Caco-2 (cell line): ENCODE measurements at places on chromosomes 7 and 10.

- DNase-seq = no peak
Measured at GRCh38 chr10:87054373-87055295, 34.5 kb downstream of the FAM25A start.

- DNase-seq = no peak
Measured at GRCh38 chr10:72930276-72930675, 24.3 kb downstream of the PLA2G12B start.

DNA sequence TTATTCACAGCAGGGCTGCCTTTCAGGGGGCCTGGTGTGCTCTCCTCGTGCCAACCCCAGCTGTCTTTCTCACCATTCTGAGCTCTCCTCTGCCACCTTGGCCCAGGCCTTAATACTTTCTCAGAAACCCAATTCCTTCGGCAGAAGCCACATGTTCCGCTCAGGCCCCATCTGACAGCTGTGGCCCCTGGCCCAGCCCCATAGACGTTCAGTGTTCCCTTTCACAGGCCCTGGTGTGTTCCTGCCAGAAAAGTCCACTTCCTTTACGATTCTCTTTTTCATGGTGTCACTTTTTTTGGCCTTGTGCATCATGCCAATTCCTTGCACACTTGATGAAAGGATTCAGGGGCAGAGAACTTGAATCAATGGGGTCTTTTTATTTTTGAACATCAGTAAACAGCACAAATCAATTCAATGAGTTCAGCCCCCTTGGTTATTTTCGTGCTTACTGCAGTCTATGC lies 15.9 kb upstream of the GPNMB start:
- DNase-seq = no peak

- DNase-seq = no peak
Measured at GRCh38 chr7:151426441-151426903, 13.5 kb downstream of the CRYGN start.

GRCh38 chr7:95089414-95090315 lies 182.3 kb downstream of the PPP1R9A start:
- no peak for DNase-seq

DNA sequence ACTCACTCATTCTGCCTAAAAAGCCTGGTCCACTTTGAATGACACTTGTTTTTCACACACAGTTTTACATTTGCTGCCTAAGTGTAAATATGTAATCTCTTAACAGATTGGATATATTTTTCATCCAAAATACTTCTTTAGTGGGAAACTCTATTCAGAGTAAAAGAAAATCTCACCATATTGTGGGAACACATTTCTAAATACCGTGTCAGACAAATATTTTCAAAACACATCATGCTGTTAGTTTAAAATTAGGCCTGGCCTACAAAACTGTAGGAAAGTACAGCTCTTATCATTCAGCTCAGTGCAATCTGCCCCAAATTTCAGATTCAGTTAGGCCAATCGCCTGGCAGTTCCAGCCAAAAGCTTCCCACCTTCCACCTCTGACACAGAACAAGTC lies 849.8 kb downstream of the NXPH1 start:
- DNase-seq = no peak

DNA sequence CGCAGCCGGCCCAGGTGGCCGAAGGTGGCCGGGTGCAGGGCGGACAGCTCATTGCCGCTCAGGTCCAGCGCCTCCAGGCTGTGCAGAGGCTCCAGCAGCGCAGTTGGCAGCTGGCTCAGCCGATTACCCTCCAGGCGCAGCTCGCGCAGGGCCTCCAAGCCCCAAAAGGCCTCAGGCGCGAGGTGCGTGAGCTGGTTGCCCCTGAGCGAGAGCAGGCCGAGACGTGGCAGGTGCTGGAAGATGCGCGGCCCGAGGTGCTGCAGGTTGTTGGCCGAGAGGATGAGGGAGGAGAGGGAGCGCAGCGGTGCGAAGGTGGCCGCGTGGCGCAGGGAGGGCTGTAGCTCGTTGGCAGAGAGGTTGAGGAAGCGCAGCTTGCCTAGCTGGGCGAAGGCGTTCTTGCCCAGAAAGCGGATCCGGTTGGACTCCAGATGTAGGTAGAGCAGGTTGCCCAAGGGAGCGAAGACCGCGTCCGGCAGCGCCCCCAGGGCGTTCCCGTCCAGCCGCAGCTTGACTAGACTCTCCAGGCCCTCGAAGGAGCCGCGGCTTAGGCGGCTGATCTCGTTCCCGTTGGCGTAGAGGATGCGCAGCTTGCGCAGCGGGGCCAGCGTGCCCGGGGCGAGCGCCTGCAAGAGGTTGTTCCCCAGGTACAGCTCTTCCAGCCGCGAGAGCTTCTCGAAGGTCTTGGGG lies 923 bp downstream of the TRIL start:
- DNase-seq = peak; percentile 26

- DNase-seq = no peak
Measured at GRCh38 chr7:137025469-137026175, 157.2 kb downstream of the CHRM2 start.

- DNase-seq = no peak
Measured at GRCh38 chr7:84948634-84949033, 238.2 kb downstream of the SEMA3D start.

DNA sequence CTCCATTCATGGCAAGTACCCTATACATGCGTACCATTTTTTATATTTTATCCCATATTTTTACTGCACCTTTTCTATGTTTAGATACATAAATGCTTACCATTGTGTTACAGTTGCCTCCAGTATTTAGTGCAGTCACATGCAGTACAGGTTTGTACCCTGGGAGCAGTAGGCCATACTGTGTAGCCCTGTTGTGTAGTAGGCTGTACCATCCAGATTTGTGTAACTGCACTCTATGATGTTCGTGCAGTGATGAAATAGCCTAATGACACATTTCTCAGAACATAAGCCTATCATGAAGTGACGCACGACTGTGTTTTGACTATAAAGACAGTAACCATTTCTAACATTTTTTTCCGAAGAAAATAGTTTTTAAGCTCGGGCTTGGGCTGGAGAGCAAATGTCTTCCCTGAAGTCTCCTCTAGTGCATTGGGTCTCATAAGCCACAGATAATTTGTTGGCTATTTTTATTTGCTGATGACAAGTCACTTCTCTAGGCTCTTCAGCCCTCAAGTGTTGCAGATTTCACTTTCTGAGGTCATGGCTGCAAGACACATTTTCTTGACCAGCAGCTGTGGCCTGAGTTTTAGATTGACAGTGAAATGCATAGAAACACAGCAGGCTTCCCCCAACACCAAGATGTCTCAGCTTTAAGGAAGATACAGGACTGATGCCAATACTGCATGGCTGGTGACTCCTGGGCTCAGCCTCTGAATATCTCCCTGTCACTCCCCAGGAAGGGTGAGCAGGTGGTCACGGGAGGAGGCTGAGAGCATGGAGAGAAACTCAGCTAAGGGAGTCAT lies 26.9 kb downstream of the EPDR1 start:
- no peak for DNase-seq

- DNase-seq = no peak
Measured at GRCh38 chr7:30928254-30928872, 16.7 kb downstream of the AQP1 start.

GRCh38 chr7:94698275-94698674 lies 42.3 kb upstream of the SGCE start:
- DNase-seq = no peak

- DNase-seq = no peak
Measured at GRCh38 chr7:41709621-41710020, 6.7 kb upstream of the INHBA start.

- no peak for DNase-seq
Measured at GRCh38 chr7:81186691-81187090, 267.8 kb upstream of the SEMA3C start.

DNA sequence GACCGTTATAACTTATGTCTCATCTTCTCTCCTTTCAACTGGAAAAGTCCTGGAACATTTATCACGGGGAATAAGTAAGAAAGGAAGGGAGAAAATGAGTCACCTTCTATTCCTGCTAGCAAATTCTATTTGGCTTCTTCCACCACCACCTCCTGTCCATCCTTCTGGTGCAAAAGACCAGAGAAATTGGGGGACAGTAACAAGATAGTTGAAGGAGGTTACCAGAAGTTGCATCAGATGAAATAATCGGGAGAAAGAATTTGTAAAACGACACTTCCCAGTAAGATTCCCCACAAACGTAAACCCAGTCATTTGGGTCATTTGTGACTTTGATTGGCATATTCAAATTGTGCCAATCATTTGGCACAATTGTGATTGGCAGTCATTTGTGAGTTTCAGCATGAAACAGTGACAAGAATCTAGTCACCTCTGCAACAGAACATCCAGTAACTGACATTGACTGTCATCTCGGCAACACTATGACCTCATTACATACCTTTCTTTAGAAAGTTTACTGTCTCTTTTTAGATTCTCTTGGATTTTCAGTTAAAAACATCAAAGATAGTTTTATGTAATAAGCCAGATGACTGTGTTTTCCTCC lies 51.3 kb upstream of the PIK3CG start:
- no peak for DNase-seq

DNA sequence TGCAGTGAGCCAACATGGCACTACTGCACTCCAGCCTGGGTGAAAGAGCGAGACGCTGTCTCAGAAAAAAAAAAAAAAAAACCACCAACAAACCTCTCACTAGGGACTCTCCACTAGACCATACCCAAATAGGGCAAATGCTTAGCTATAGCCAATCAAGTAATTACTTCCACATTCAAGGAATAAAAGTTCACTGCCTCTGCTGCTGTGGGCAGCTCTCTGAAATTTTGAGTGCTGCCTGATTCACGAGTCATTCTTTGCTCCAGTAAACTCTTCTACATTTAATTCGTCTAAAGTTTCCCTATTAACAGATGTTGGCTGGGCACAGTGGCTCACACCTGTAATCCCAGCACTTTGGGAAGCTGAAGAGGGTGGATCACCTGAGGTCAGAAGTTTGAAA lies 4.7 kb upstream of the NRBF2 start:
- no peak for DNase-seq

DNA sequence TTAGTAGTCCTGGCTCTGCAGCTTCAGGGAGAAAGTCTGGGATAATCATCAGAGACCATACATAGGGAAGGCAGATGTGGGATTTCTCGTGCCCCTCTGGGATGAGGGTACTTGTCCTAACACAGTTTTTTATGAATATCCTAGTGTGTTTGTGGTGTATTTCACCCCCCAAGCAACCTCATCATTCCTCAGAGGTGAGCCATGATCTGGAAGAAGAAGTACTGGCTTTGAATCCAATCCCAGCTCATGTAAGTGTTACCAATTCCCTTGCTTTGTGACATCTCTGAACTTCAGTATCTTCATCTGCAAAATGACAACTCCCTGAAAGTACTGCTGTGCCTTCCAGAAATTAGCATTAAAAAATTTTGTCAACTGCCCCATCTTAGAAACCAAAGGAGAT lies 347.5 kb upstream of the ZMIZ1 start:
- DNase-seq = no peak

GRCh38 chr10:22042557-22043326 lies 39.2 kb upstream of the DNAJC1 start:
- DNase-seq = no peak

GRCh38 chr7:79227044-79227443 lies 226.4 kb downstream of the MAGI2 start:
- no peak for DNase-seq

DNA sequence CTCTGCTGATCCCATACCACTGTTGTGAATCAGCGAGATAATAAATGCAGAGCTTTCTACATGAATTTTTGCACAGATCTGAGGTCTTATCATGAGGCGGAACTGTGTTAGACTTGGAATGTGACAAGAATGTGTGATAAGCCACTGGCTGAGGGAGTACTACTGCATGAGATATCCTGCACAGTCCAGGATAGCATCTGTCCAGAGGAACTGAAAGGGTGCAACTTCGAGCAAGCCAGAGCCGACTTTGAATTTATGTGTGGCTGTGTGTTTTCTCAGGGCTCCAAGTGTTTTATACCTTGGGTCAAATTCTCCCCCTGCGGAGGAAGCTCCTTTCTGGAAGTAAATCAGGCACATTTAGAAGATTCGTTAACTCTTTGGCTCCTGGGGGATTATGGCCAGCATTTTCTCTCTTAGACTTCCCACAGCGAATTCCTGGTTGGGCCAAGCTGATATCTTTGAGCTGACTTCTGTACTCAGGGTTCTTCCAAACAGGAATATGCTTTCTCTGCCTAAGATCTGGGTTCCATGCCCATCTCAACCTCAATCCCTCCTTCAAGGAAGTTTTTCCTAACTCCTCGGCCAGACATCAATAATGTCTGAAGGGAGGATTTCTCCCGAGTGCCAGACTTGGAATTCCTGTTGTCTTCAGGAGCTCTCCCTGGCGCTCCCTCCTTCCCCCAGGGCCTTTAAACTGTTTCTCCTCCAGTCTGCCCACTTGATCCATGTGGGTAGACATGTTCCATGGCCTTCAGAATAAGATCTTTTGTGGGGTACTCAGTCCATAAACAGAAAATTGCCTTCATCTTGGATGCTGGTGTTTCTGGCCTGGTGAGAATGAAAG lies 2.5 kb upstream of the MEST start:
- peak; percentile 82 for DNase-seq

DNA sequence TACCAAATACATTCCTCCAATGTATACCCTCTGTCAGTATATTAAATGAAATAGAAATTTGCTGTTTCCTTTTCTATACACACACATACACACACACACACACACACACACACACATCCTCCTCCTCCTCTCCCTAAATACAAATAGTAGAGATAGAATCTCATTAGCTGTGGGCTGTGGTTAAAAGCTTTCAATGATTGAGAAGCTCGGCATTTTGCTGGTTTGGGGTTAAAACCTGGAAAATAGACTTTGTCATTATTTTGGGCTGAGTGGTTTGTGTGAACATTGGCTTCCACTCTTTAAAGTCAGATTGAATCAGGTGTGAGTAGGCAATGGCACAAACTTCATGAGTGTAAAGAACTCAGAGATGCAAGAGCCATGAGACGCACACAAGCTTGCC lies 596.0 kb downstream of the XPNPEP1 start:
- no peak for DNase-seq

GRCh38 chr7:68969571-68969970 lies 628.7 kb upstream of the AUTS2 start:
- no peak for DNase-seq

DNA sequence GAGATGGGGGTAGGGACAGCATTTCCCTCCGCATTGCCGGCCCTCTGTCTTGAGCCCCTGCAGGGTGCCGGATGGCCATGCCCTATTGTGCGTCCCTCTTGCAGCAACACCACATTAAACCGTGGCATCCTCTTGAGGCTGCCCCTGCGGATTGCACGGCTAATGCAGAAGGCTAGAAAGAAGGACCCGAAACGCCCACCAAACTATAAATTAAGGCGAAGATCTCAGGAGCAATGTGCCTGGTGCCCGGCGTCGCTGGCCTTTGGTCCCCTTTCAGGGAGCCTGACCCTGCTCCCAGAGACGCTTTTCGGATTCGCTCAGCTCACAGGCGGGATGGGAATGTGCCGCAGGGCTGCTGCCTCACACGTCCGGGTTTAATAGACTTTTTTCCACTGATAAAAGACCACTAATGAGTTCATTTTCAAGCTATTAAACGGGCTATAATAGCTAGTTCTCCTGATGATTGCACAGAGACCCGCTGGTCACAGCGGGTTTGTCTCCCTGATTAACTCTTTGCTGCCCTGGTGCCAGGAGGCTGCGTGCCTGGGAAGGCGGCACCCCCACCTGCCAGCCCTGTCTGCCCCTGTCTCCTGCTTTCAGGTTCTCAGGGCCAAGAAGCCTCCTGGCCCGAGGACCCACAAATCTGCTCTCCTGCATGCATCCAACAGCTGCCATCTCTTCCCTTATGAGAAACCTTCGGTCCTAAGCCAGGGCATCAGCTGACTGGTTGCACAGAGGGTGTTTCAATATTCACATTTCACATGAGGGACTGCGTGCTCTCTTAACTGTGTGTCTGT lies 128.3 kb downstream of the ADARB2 start:
- DNase-seq = no peak

GRCh38 chr7:7496311-7496710 lies 39.4 kb downstream of the COL28A1 start:
- DNase-seq = no peak

GRCh38 chr7:87000344-87000743 lies 59.1 kb downstream of the ELAPOR2 start:
- no peak for DNase-seq
